ENCODE measurements at places on chromosomes 2 and 18.

DNA sequence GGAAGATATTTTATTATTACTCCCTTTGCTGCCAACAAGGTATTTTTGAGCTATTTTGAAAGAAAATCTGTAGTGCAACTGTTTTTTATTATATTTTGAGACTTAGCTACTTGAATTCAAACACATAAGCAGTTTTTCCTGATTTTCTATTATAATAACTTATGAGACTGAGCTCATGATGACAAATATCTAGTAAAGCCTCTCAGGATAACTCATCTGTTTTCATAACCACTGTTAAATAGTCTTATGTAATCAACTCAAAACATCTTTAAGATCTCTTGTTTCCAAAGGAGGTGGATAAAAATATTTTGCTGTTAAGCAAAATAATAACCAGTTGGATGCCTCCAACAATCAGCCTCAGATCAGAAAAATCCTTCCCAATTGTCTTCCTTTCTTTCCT, 21.9 kb upstream of the PPP1CB start:
- no peak for DNase-seq

DNA sequence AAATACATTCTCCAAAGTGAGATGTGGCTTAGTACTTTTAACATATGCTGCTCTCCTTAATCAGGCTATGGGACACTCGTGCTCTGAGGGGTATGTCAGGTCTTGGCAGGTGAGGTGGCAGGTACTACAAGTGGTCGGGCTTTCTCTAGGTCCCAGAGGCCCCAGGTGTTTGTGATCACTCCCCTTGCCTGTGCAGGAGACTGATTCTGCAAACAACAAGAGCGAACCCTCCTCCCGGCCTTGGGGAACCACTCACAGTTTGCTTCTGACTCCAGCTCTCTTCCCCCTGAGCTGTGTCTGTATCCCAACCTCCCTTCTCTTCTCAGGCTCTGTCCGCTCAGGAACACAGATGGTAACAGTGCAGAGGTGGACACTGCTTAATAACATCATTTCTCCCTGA, 48.1 kb downstream of the ATOH8 start:
- DNase-seq, result peak; percentile 3

GRCh38 chr2:24971286-24971535, 544 bp downstream of the DNAJC27 start:
- DNase-seq, result no peak

DNA sequence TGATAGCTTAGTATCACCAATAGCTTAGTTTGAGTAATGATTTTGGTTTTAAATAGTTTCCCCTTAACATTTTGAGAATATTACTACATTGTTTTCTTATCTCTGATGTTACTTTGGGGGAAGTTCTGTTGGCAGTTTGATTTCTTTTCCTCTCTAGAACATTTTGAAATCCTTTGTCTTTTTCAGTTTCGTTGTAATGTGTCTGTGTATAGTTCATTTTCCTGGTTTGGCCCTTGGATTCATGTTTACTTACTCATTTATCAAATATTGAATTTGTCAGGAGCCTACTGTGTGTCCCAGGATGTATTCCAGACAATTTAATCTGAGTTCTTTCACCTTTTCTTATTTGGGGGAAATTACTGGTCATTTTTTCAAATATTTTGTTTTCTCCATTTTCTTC, 16.7 kb downstream of the ANKRD12 start:
- no peak for DNase-seq

GRCh38 chr2:75799859-75800258, 89.1 kb upstream of the GCFC2 start:
- no peak for DNase-seq

DNA sequence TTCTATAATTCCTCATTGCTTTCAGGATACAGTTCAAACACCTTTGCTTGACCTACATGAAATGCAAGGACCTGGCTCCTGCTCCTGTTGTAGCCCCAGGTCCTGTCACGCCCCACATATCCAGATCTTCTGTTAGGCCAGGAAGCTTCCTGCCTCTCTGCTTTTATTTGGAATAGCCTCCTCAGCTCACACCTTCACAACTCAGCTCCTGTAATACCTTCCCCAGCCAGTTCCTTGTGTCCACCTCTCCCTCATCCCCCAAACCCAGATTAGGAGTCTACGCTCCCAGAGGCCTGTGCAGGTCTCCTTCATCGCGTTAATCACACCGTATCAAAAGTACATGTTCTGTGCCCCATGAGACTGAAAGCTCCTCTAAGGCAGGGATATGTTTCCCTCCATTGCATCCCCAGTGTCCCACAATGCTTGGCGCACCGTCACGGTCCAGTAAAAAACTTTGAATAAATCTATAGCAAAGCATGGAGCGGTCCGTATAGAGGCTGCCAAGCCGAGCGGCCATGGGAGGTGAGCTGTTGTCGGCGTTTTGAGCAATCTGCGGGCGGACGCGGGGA, 371 bp downstream of the MDH1B start:
- no peak for DNase-seq

DNA sequence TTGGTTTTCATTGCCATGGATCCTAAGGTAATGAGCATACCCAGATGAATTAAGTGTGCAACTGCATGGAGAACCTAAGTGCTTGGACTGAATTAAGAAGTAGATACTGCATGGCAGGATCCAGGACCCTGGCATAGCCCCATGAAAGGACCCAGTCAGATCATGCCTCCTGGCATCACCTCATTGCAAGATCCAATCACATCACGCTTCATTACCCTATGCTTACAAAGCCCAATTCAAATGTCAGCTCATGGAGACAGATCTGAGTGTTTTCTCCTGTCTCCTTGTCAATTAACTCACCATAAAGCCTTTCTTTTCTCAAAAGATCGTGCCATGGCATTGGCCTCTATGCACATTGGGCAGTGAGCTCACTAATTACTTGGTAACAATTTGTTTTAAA, 519.8 kb upstream of the ZNF804A start:
- no peak for DNase-seq

- DNase-seq, result no peak
These were observed 47.0 kb upstream of the RALBP1 start for GRCh38 chr18:9428301-9428706.

DNA sequence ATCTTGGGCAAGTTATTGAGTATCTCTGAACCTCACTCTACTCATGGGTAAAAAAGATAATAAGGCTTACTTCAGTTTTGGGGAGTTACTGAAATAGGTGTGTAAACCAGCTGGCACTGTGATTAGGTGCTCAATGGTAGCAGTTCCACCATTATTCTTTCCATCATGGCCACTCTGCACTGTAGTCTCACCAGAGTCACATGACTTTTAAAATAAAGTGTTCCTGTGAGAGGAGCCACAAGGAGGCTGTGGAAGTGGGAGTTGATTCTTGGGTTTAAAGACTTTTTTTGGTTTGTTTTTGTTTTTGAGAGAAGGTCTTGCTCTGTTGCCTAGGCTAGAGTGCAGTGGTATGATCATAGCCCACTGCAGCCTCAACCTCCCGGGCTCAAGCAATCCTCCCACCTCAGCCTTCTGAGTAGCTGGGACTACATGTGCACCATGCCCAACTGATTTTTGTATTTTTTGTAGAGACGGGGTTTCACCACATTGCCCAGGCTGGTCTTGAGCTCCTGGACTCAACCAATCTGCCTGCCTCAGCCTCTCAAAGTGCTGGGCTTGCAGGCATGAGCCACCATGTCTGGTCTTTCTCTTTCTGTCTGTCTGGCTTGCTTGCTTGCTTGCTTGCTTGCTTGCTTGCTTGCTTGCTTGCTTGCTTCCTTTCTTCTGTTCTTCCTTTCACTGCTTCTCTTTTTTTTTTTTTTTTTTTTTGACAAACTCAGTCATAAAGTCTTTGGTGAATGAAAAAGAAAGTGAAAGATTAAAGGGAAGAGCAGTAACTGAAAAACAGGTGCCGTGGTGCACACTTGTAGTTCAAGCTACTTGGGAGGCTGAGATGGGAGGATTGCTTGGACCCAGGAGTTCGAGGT, 21.2 kb upstream of the ACVR1 start:
- DNase-seq, result no peak

DNA sequence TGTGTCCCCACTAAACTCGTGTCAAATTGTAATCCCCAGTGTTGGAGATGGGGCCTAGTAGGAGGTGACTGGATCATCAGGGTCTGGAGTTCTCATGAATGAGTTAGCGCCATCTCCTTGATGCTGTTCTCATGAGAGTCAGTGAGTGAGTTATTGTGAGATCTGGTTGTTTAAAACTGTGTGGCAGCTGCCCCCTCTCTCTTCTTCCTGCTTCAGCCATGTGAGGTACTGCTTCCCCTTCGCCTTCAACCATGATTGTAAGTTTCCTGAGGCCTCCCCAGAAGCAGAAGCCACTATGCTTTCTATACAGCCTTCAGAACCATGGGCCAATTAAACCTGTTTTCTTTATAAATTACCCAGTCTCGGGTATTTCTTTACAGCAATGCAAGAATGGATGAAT, 50.4 kb downstream of the AP1S3 start:
- no peak for DNase-seq

GRCh38 chr18:75264926-75265597, 54.5 kb downstream of the TSHZ1 start:
- DNase-seq, result no peak

GRCh38 chr18:38497266-38497665, 931.7 kb upstream of the CELF4 start:
- no peak for DNase-seq

DNA sequence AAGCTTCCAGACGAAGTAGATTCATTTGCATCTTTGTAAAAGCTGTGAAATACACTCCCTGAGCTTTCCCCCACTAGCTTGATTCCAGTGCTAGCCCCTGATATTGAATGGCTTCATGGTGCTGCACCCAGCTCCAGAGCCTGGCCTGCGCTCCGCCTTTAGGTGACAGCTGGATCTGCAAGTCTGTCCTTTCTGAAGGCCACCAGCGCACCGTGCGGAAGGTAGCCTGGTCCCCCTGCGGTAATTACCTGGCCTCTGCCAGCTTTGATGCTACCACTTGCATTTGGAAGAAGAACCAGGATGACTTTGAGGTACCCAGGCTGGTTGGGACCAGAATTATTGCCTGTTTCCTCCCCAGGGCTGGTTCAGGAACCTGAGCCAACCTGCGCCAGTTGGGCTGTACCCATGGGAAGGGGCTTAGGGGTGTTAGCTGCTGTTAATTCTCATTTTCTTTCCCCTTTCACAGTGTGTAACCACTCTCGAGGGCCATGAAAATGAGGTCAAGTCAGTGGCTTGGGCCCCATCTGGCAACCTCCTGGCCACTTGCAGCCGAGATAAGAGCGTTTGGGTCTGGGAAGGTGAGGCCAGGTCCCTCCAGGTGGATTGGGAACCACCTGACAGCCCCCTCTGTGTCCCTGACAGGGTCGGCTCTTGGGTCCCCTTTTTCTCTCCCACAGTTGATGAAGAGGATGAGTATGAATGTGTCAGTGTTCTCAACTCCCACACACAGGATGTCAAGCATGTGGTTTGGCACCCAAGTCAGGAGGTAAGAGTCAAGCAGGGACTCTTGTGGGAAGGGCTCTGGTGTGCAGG, 1.3 kb downstream of the CIAO1 start:
- DNase-seq, result peak; percentile 57

DNA sequence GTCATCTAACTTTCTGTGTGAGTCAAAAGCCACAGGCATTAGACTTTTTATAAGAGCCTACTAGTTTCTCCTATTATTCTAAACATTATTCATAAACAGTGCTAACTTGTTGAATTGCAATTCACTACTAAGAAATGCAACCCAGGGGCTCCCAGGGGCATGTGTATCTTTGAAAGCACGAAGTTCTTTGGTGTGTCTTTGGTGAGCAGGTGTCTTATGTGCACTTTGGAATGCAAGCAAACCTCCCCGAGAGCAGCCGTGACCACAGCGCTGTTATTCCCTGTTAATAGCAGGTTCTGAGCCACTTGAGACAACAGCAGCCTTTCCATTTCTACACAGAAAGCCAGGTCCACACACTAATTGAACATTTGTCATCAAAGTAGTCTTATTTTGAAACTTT, 123.5 kb downstream of the PRKRA start:
- DNase-seq, result no peak

DNA sequence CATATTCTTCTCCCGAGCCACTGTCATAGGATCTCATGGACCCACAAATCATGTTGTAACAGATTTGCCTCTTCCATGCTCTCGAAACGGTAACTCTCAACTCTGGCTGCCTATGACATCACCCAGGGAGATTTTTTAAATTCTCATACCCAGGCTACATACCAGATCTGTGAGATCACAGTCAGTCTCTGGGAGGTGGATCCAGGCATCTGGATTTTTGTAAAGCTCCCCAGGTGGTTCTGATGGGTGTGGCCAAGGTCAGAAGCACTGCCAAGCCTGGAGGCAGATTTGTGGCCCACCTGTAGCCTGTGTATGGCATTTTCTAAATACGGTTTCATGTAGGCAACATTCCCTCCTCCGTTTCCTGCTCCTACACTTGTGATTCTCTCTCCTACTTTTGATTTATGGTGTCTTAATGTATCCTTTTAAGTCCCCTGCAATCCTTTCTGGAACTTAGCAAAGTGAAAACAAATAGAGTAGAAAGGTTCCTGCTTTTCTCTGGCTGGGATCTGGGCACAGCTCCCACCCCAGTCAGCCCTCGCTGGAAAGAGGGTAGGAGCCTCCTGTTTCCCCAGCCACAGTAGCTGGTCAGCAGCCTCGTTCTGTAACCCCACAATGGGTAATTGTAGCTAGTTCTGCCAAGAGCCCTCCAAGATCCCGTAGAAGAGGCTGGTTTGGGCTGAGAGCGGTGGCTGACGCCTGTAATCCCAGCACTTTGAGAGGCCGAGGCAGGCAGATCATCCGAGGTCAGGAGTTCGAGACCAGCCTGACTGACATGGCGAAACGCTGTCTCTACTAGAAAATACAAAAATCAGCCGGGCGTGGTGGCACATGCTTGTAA, 96.2 kb downstream of the KLHL29 start:
- no peak for DNase-seq

DNA sequence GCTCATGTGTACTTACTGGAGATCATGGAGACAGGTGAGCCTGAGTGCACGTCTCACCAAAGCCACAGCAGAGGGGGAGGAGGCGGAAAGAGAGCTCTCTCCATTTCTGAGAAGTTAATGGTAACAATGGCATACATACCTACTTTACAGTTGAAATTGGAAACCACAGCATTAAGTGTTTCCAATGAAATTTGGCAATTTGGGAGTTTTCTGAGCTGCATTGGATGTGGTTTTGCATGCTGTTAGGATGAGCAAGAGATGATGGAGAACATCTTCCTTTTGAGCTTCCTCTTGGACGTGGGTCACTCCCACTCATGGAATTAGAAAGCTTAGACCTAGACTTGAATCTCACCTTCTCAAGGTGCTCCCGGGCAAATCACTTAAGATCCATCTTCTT, 25.5 kb upstream of the IL37 start:
- DNase-seq, result no peak

- DNase-seq, result peak; percentile 31
These were observed 41.4 kb upstream of the SMAD7 start for GRCh38 chr18:48992133-48992532.

GRCh38 chr18:48688961-48689360, 150.1 kb downstream of the CTIF start:
- no peak for DNase-seq

GRCh38 chr2:238166391-238167343, 7.9 kb downstream of the ERFE start:
- DNase-seq, result no peak

GRCh38 chr18:45722899-45723298, 1.1 kb upstream of the SLC14A1 start:
- DNase-seq, result peak; percentile 78

- DNase-seq, result no peak
These were observed 154.3 kb upstream of the LTBP1 start for GRCh38 chr2:32792416-32792815.

Measured in femur (tissue), 1 donor.